ENCODE measurements at places on chromosomes 4 and X.

DNA sequence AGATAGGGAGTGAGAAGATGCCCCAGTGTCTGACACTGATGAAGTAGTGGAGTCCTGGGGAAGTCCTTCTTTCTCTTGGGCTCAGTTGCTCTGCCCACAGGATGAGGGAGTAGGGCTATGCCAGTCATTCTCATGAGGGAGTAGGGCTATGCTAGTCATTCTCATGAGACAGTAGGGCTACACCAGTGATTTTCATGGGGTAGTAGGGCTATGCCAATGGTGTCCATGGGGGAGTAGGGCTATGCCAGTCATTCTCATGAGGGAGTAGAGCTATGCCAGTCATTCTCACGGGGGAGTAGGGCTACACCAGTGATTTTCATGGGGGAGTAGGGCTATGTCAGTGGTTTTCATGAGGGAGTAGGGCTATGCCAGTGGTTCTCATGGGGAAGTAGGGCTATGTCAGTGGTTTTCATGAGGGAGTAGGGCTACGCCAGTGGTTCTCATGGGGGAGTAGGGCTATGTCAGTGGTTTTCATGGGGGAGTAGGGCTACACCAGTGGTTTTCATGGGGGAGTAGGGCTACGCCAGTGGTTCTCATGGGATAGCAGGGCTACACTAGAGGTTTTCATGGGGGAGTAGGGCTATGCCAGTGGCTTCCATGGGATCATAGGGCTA lies 43.3 kb upstream of the SOD3 start:
- DNase-seq, result no peak

- DNase-seq, result no peak
Observed at GRCh38 chr4:161249779-161250440, 913.9 kb downstream of the FSTL5 start.

DNA sequence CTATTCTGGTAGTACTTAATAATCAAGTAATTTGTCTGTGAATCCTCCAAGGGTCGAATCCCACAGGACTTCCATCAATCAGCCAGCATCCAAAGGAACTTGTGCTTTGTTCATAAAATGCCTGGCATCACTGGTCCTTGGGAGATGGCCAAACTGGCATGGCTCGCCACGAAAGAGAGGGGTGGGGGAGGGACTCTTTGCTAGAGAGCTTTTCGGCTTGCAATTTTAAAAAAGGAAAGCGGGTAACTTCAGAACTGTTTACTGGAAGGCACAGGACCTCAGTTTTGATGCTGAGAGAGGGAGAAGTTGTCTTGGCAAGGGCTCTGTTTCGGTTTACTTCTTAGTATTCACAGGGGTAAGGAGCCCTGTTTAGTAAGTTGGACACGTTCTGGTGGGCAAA lies 79.4 kb upstream of the FHL1 start:
- DNase-seq, result no peak

- no peak for DNase-seq
Observed at GRCh38 chrX:134529481-134529880, 69.5 kb downstream of the HPRT1 start.

- DNase-seq, result no peak
Observed at GRCh38 chr4:129748991-129749390, 653.0 kb downstream of the C4orf33 start.

- no peak for DNase-seq
Observed at GRCh38 chr4:27293831-27294230, 433.2 kb downstream of the STIM2 start.

DNA sequence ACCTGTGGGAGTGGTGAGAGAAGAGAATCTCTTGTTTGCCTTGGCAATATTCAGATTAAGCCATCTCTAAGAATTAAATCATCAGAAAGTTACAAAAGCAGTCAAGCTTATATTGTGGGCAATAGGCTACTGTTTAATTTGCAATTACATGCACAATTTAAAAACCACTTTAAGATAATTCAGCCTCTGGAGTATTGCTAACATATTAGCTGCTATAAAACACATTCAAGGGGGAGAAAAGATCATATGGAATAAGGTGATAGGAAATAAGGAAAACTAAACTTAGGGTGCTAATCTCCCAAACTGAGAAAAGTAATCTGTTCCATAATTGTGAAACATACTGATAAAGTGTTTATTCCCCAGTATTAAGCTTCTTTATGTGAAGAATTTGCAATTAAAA lies 103.9 kb downstream of the ARAP2 start:
- no peak for DNase-seq

- DNase-seq, result no peak
Observed at GRCh38 chr4:137307806-137308205, 224.5 kb downstream of the PCDH18 start.

GRCh38 chrX:54786967-54787366 lies 11.1 kb downstream of the ITIH6 start:
- DNase-seq, result peak; percentile 25

DNA sequence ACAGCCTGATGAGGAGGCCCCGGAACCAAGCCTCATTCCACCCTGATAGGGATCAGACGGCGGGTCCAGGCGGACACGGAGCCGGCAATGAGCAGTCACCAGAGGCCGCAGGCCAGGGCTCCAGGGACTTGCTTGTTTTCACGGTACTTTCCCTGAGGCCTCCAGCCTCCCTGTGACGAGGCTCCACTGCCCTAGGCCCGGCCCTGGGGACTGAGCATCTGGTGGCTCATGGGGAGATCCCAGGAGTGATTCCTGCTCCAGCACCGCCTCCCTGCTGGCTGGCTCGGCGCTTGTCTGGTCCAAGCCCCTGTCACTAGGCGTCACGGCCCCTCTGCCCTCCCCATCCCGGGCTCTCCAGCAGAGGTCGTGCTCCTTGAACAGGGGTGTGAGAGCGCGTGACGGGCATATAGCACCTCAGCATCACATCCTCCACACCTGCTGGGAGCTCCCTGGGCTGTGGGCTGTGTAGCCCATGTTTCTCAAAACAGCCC lies 14.1 kb downstream of the HTRA3 start:
- no peak for DNase-seq

- DNase-seq, result peak; percentile 76
Observed at GRCh38 chr4:38162240-38162784, 202.1 kb downstream of the PTTG2 start.

DNA sequence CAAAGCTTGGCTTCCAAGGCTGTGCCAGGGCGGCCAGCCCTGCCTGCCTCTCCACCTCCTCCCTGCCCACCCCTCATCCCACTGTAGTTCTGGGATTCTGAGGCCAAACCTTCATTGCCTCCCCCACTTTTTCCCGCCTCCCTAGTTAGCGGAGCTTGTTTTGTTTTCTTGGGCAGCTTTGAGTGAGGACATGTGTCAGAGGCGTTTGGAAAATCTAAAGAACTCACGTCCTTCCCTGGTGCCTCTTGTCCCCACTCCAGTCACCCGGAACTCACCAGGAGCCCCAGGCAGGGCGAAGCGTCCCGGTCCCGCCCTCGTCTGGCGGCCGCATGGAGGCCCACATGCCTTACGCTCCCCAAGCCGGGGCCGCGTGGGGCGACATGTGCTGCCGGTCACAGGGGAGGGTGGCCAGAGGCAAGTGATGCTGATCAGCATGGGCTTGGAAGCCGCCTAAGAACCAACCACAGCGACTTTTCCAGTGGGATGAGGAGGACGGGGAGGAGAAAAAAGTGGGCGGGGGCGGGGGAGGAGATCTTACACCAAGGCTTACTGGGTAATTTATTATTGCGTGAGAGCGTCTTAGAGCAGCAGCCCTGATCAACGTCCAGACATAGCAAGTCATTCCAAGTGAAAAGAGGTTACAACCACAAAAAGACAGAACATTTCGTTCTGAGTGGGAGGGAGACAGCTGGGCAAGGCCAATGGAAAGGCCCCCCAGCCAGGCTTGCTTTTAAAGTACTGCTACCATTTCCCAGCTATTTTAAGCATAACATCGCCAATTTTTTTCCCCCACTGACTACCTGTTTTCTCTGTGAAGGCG lies 48.5 kb downstream of the PRPS1 start:
- DNase-seq, result peak; percentile 88

GRCh38 chr4:79334783-79335182 lies 8.9 kb upstream of the NAA11 start:
- no peak for DNase-seq

DNA sequence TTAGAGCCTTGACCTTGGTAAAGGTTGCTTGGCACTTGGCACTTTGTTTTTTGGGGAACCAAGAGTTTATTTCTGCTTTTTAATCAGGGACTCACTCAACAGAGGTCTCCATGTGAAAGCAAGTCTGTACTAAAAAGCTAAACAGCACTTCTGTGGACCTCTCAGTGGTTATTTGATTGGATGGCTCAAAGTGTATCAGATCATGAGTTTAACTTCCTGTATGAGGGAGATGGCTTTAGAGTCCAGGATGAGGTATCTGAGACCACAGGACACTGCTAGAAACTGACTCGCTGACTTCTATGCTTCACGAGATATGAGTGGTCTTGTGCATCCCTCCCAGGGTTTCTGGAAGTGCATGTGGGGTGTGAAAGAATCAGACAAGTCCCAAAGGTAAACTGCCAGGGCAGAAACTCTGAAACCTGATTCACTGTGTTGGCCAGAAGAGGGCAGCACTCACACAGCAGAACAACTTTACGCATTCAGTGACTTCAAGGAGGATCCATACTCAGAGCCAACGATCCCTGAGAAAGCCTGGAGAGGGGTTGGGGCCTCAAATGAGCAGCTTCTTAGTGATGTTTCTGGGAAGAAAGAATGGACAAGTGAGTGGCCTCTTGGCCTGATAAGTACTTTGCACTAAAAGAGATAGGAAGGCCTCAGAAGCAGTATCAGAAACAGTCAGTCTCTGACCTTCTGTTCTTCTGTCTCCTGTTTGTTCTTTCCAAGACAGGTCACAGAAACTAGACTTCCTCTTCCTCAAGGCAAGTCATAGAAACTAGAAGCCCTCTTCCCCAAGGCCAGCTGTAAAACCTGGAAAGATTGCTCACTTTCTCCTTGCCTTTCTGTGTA lies 220.3 kb upstream of the CXCL13 start:
- peak; percentile 53 for DNase-seq

- DNase-seq, result no peak
Observed at GRCh38 chrX:130637591-130637990, 235.8 kb downstream of the RBMX2 start.

- DNase-seq, result no peak
Observed at GRCh38 chr4:2714061-2714770, 41.9 kb downstream of the TNIP2 start.

DNA sequence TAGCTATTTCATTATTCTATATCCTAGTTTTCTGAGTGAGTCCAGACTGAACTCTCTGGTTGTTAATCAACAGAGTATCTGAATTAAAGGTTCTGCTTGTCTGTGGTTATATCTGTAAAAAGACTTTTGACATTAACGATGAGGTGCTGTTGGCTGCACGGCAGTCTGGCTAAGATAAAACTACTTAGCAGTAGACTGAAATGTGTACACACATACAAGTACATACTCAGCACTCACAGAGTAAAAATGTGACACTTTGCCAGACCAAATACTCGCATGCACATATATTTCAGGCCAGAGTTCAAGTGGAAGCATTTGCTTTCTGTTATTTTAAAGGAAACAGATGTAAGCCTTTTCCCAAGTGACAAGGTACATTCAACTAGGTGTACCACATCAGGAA lies 80.5 kb downstream of the PRDM5 start:
- DNase-seq, result no peak

DNA sequence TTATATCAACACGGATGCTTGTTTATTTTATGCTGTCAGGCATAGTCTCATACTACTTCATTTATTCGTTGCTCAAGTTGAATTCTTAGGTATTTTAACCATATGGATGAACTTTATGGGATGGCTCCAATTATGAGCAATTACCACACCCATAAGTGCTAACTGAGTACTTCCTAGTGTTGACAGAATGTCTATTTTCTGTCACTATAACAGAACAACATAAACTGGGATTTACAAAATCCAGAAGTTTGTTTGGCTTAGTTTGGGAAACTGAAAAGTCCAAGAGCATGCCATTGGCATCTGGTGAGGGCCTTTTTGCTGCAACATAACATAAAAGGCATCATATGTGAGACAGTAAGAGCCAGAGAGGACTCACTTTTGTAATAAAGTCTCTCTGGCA lies 21.0 kb downstream of the SULT1E1 start:
- DNase-seq, result no peak

- no peak for DNase-seq
Observed at GRCh38 chr4:100533741-100534140, 15.9 kb upstream of the EMCN start.

DNA sequence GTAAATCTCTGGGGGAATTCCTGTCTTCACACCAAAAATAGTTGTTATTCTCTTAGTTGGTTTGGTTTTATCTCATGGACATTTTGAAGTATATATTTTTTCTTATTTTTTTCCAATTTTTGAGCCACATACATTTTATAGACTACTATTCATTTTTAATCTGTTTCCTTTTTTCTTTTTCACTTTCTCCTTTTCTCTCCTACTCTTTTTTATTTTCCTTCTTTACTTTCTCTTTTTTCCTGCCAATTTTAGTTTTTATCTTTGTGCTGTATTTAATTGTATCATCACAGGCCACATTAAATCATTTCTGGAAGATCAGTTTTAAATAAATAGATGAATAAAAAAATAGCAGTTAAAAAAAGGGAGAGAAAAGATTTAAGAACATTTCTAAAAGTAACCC lies 14.0 kb upstream of the JADE3 start:
- DNase-seq, result no peak

DNA sequence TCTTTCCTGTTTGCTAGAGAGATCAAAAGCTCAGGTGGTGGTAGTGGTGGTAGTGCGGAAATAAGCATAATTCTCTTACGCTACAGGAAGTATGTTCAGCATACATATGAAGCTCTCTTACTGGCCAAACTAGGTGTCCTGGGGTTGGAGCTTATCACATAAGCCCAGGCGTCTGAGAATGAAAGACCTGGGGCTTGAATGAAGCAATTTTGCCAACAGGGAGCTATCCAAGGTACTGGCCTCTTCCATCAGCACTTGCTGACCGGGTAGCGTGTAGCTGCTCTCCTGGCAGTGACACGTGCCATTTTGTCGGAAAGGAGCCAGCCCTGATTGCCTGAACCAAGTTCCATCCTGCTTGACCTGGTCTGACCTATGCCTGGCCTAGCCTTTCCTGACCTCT lies 65.9 kb upstream of the HPF1 start:
- peak; percentile 27 for DNase-seq

- no peak for DNase-seq
Observed at GRCh38 chr4:127048376-127049044, 584.2 kb upstream of the INTU start.

- no peak for DNase-seq
Observed at GRCh38 chr4:155944516-155944915, 9.2 kb downstream of the CTSO start.

DNA sequence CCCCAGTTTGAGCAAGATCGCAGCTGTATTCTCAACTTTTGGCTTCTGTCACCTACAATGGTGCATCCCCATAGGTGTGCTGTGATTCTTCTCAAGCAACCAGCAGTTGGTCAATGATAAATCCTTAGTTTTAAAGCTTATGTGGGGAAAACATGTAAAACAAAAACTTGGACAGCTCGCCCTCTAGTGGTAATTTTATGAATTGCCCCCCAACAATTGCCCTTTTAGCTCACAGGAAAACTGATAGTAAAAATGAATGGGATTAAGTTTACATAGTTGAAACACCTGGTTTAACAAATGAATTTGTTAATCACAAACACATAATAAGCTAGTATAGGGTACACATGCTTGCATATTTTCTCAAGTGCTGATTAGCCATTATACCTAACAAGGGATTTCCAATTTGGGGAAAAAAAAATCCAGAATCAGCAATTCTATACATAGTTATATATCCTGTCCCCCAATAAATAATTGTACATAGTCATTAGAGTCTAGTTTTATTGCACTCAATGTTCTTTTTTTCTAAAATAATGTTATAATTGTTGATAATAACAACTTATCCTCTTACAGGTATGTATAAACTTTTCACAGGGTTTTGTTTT lies 30.1 kb downstream of the TEX13A start:
- DNase-seq, result no peak
